ENCODE measurements at places on chromosomes 6 and 20.

DNA sequence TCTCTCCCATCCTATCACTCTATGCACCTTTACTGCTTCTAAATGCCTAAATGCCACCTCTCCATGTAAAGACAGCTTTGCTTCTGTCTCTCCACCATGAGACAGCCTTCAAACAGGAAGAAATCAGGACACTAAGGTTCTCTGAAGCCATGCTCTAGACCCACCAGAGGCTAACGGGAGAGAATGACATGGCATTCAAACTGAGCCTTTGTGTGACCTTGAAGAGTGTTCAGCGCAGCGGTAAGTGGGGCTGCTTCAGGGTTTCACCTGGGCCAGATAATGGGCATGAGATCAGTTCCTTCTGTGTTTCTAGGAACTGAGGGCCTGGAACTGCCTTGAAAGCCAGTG is 20.1 kb downstream of the FAM50B start:
- DNase-seq: no peak

DNA sequence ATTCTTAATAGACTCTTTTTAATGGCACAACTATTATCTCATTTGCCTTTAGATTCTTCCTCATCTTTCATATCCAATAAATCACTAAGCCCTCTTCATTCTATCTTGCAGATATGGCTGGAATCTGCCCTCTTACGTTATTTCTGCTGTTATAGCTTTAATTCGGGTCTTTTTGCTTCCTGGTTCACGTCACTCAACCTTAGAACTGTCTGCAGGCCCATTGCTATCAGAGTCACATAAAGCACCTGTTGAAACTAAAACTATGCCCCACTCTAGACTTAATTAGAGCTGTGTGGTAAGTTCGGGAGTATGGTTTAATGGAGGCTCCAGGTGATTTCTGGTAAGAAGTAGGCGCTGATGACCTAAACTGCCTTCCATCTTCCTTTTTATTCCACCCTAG is 988 bp downstream of the QRSL1 start:
- no peak for DNase-seq

DNA sequence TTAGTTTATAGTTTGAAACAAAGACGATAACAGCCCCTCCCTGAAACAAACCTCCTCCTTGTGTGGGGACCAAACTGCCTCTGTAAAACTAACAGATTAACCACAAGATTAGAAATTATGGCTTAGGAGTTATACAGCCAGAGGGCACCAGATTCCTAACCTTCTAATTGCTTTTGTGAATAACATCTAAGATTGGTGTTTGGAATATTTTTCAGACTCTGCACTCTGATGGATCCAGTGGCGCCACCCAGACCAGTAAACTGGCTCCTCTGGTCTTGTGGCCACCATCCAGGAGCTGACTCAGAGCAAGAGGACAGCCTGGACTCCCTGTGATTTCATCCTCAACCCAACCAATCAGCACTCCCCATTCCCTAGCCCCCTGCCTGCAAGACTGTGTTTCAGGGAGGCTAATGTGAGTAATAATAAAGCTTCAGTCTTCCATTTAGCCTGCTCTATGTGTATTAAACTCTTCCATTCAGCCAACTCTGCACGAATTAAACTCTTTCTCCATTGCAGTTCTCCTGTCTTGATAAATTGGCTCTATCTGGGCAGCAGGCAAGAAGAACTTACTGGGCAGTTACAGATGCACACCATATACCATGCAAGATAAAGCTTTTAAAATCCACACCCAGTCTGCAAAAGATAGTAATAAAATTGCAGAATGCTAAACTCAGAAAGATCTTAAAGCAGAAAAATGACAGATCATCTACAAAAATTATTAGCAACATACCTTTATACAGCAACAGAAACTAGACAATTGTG is 58.5 kb upstream of the SLC22A16 start:
- DNase-seq: no peak

- peak; percentile 28 for DNase-seq
Measured at GRCh38 chr6:10528158-10528981, 7.2 kb downstream of the GCNT2 start.

- no peak for DNase-seq
Measured at GRCh38 chr6:13572240-13572639, 2.2 kb upstream of the SIRT5 start.

- no peak for DNase-seq
Measured at GRCh38 chr6:1267057-1267732, 44.7 kb upstream of the FOXQ1 start.

DNA sequence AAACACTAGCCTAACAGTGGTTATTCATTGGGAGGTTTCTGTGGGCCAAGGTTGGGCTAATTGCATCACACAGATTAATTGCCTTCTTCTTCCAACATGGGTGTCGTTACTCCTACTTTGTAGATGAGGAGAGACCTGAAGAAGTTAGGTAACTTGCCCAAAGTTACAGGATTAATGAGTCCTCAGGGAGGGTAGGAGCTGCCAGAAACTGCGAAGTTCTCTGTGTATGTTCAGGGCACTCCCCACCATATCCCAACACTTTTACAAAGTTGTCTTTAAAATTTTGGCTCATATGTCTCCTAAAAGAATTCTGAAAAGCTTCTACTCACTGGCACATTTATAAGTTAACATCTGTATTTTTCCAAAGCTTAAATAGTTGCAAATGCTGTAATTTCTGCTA is 323.5 kb upstream of the HSF2 start:
- DNase-seq: no peak

GRCh38 chr20:45325371-45325770 is 17.3 kb upstream of the MATN4 start:
- DNase-seq: no peak

- no peak for DNase-seq
Measured at GRCh38 chr20:48236000-48236970, 451.0 kb upstream of the SULF2 start.

DNA sequence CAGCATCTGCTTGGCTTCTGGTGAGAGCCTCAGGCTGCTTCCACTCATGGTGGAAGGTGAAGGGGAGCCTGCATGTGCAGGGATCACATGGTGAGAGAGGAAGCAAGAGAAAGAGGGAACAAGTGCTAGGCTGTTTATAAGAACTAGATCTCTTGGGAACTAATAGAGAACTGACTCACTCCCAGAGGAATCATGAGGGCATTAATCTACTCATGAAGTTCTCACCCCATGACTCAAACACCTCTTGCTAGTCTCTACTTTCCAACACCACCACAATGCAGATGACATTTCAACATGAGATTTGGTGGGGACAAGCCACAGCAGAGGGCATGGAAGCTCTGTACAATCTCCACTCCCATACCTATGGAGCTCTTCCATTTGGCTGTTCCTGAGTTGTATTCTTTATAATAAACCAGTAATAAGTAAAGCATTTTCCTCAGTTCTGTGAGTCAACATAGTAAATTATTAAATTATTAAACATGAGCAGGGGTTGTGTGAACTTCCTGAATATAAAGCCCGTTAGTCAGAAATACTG is 524.1 kb upstream of the NRSN1 start:
- DNase-seq: no peak

- DNase-seq: no peak
Measured at GRCh38 chr20:59608871-59609270, 4.5 kb downstream of the PHACTR3 start.

DNA sequence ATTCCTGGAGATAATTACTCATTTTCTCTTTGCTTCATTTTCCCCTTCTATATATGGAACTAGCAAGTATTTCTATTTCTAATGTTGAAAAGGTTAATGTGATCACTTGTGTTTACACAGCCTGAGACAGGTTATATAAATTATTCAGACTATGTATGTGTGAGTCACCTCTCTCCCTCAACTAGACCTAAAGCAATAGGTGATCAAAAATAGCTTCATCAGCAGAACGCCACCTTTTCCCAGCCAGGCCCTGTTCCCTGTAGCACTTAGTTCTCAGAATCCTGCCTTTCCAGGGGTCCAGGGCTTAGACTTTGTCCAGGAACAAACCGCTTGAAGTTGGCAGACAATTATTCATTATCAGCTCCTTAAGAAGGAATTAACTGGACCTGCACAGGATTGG is 125.3 kb upstream of the EXOC2 start:
- no peak for DNase-seq
